Non-pigmented ciliary epithelial cell (primary cell): ENCODE measurements at places on chromosomes 11 and 22.

DNA sequence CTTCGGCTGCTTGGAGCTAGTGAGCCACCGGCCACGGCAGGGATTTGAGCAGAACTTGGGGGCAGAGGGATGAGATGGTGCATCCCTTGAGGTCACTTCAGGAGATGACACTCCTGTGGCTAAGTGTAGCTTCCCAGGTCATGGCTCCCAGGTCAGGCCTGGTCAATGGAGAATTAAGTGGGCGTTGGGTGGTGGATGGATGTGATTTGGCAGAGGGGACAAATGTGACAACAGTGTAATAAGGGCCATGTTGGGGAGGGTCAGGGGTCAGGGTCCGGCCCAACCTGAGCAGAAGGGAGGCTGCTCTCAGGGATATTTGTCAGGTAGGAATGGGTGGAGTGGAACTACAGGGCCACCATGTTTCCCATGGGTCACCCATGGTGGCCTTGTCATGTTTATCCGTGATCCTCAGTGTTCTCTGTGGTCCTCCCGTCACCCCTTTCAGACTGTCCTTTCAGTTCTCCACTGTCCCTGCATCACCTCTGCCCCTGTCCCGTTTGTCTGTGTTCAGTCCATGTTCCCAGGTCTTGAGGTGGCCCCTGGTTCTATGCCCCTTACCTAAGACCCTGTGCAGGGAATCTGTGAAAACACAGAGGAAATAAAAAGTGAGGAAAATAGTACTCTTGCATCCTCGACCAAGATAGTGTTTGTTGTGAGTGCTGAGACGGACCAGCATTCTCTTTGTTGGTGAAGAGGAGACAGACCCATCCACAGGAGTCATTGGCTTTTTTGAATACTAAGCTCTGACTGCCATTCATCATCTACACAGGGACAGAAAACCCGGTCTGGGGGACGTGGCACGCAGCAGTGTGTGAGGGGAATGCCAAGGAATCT, 6.1 kb downstream of the SLC25A1 start:
- DNase-seq, result no peak

DNA sequence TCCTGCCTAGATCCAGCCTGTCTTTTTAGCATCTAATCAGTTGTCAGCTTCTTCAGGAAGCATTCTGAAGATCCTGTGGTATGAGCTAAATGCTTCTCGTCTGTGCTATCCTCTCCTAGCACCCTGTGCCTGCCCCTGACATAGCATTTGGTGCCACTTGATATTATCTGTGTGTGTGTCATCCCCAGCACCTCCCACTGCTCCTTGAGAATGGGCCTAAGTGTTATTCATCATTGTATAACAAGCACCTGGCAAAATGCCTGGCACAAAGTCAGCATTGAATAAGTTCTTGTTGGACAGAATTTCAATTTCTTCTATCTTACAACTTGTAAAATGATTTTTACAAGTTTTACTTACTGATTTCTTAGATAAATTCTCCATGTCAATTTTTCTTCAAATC, 28.1 kb upstream of the OLFML1 start:
- DNase-seq, result no peak

DNA sequence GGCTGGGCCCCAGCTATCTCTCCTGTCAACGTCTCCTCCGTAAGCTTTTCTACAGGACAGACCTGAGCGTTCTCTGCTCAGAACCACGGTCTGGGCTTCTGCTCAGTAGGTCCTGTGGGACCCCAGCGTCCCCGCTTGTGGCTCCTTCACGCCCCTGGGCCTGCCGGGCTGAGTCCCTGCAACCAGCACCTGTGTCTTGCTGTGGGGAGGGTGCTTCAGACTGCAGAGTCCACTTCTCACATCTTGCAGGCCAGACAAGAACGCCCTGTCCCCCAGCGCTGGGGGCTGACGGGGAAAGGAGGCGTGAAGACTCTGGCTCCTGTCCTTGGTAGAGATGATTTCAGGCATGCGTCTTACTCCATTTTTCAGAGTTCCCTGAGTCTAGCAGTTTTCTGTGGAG, 1480.8 kb downstream of the BRD1 start:
- no peak for DNase-seq

DNA sequence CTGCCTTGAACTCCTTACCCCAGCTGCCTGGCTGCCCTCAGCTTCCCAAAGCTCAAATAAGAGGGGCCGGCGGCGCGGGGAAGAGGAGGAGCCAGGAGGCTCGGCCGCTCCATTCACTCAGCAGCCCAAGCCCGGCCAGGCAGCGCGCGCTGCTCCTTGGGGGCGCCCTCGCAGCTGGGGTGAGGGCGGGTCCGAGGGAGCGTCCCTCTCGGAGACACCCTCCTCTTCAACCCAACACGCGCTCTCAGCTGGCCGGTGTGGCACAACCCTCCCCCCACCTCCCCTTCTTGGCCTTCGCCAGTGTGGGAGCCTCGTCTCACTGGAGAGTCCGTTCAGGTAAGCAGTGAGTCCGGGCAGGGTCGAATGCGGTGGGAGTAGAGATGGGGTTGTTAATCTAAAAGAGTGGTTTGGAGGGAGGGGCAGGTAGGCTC, at the start of gene WT1:
Gene WT1 (minus strand): TSS at position 29 of the 431 bp plus-strand sequence.
- no peak for DNase-seq

GRCh38 chr11:110486156-110486555, 56.4 kb downstream of the FDX1 start:
- no peak for DNase-seq

- no peak for DNase-seq
Measured at GRCh38 chr11:7924536-7924935, 6.5 kb downstream of the OR10A6 start.

- DNase-seq, result no peak
Measured at GRCh38 chr11:23124996-23125395, 264.7 kb upstream of the CCDC179 start.

- DNase-seq, result no peak
Measured at GRCh38 chr11:72574548-72575460, 99.4 kb downstream of the PDE2A start.

DNA sequence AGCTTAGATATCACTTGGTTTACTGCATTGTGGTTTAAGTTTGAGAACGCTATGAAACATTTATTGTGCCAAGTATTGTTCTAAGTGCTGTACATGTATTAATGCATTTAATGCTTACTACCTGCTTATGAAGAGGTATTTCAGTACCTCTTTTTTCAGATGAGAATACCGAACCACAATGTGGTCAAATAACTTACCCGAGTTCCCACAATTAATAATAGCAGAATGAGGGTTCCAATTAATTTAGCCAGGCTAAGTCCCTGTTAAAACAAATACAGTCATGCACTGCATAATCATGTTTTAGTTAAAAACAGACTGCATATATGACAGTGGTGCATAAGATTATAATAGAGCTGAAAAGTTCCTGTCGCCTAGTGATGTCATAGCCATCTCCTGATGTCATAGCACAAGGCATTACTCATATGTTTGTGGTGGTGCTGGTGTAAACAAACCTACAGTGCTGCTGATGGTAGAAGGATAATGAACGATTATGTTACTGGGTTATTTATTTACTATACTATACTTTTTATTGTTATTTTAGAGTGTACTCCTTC, 4.3 kb downstream of the ZC3H12C start:
- DNase-seq, result no peak

DNA sequence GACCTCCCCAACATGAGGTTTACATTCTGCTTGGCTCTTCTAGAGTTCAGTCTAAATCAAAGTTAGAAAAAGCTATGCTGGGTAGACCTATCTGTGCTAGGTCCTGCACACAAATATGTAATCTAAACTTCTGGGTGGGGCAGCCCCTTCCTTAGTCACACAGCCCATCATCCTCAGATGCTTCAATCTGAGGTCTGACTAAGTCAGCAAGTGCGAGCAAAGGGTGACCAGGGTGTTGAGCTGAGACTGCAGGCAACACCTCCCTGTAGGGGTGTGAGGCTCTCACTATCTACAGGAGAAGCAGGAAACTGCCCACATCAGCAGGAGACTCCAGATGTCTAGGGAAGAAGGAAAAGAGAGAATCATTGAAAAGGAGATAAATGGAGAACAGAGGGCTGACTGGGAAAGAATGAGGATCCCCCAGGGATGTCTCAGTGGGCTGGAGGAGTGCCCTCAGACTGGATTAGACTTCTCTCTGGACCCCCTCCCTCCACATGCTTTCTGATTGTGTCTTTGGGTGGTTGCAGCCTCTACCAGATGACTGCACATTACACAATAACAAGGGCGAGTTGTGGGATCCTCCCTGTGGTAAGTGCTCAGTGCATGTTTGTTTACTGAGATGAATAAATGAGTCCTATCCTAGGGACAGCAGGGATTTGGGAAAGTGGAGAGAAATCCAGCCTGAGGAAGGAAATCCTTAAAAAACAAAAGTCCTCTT, 266.2 kb upstream of the PLET1 start:
- DNase-seq, result no peak

DNA sequence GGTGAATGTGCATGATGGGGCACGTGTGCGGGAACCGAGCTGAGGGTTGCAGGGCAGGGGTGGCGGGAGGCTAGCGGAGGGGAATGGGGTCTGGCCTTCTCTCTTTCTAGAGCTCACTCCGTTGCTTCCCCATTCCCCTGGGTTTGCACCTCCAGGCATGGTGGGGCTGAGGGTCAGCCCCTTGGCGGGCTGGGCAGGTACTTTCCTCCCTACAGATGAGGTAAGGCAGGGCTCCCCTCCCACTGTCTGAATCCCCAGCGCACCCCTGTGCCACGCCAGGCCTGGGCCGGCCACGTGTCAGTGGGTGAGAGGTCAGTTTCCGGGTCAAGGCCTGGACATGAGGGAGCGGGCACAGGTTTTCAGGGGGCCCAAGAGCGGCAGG, 8.9 kb downstream of the SUSD2 start:
- no peak for DNase-seq

DNA sequence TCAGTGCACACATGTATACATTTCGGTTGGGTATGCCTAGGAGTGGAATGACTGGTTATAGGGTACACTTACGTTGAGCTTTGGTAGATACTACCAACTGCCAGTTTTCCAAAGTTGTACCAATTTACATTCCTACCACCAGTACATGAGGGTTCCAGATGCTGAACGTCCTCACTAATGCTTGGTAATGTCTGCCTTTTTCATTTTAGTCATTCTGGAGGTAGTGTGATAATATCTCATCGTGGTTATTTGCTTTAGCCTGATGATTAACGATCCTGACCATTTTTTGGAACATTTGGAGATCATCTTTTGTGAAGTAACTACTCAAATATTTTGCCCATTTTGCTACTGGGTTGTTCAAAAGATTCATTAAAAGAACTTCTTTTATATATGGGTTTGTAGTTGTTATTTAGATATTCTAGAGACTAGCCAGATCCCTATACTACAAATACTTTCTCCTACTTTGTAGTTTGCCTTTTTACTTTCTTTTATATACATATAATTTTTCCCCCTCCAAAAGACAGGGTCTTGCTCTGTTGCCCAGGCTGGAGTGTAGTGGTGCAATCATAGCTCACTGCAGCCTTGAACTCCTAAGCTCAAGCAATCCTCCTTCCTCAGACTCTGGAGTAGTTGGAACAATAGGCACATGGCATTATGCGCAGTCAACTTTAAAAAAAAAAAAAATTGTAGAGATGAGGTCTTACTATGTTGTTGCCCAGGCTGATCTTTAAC, 62.1 kb downstream of the RBFOX2 start:
- no peak for DNase-seq

DNA sequence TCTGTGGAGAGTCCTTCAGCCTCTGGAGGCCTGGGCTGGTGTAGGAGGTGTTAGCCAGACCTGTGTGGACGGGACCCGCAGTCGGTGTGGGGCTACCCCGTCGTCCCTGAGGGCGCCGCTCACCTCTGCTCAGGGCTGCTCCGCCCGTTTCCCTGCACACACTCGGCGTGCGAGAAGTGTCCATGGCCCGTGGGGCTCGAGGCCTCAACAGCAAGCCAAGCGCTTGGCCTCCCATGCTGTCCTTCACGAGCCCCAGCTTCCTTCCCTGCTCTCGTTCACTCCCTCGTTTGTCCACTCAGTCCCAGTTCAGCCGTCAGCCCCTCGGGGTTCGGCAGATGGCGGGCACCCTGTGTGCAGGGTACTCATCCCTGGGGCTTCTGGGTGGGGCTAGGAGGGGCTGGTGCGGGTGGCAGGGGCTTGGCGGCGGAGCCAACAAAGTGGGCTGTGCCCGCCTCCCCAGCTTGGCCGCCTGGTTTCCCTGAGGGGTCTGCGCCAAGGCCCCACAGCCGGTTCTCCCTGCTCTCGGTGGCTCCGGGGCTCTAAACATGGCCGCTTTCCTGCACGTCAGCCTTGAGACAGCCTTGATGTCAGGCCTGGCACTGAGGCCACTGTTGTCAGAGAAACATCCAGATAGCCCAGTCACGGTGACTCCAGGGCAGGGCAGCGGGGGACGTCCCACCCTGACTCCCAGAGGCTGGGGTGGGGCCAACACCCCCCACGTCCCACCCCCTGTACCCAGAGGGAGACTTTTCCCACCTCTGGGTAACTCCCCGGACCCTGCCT, 3.3 kb downstream of the MUC6 start:
- no peak for DNase-seq

DNA sequence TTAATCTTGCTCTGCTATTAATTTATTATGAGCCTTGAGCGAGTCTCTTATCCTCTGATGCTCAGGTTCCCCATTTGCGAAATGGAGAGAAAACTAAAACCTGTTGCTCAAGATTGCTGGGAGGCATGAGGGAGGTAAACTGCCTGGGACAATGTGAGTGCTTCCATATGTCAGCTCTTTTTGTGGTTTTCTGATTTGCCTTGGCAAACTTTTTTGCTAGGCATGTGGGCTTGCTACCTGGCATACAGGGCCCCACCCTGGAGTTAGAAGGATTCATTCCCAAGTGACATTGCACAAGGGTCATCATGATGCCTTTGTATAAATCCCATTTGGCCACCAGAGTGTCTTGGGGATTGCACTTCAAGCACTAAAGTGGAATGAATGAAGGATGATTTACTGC, 22.4 kb downstream of the TSPAN18 start:
- DNase-seq, result no peak

GRCh38 chr11:17766590-17766989, 32.0 kb downstream of the KCNC1 start:
- no peak for DNase-seq

GRCh38 chr11:70885281-70886231, 366.8 kb downstream of the SHANK2 start:
- DNase-seq, result no peak

- no peak for DNase-seq
Measured at GRCh38 chr22:20316217-20316843, 3.5 kb downstream of the DGCR6L start.

DNA sequence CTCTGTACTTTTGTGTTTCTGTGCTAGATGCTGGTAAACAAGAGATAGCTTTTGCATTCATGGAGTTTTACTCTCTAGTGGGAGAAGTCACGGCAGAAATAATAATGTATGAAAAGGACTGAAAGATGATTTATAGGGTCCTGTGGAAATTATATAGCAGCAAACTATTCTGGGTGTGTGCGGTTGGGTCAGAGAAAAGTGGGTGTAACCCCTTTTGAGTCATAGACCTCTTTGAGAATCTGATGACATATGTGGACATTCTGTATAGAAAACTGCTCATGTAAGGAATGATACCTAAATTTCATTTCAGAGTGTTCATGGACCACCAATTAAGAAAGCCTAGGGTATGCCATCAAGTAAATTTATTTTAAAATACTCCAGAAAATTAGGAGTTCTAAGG, 54.4 kb downstream of the TMEM135 start:
- DNase-seq, result no peak
